ENCODE measurements at places on chromosomes 4 and X.

- peak; percentile 8 for DNase-seq
These were observed 298.7 kb upstream of the TENM3 start for GRCh38 chr4:181944527-181944926.

DNA sequence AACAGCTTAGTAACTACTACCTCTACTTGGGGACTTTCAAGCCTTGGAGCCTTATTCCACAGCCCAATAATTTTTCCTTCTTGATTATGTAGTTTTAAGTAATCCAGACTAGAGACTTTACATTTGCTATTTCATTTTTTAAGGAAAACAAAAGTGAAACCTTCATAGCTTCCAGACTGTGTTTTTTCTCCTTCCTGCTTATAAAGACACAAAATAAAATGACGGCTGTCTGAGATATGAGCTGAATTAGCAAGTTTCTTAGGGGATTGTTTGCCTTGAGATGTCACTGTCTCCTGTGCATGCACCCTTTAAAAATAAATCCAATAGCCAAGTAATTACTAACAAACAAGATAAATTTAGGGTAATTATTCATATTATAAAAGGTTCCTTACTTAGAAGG lies 78.8 kb upstream of the PACRGL start:
- DNase-seq, result no peak

GRCh38 chr4:49063670-49064069 lies 77.6 kb downstream of the CWH43 start:
- DNase-seq, result no peak

- DNase-seq, result no peak
These were observed 42.5 kb upstream of the C1GALT1C1 start for GRCh38 chrX:120672389-120672788.

GRCh38 chrX:153934148-153934761 lies 582 bp downstream of the NAA10 start:
- no peak for DNase-seq

- DNase-seq, result no peak
These were observed 23.7 kb downstream of the ABCG2 start for GRCh38 chr4:88134536-88135355.

GRCh38 chr4:76543378-76543777 lies 108.3 kb downstream of the SHROOM3 start:
- DNase-seq, result no peak

- no peak for DNase-seq
These were observed 161.2 kb upstream of the WDFY3 start for GRCh38 chr4:85127653-85128052.

- no peak for DNase-seq
These were observed 326.6 kb upstream of the ATOH1 start for GRCh38 chr4:93501946-93502345.

DNA sequence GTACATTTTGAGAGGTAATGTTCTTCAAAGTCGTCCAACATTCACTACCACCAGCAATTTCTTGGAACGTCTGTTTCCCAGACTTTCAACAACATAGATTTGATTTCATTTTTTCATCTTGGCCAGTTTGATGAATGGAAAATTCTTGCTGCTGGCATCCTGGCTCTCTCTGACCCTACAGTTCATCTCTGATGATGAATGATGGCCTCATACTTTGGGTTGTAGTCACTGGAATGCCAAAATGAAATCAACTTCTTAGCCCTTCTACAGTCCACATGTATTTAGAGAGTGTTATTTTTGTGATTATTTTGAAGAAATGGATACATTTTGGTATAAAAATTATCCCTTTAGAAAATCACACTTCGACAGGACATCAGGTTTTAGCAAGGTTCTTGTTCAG lies 8.8 kb downstream of the CHST7 start:
- no peak for DNase-seq

- DNase-seq, result no peak
These were observed 15.1 kb upstream of the PIGA start for GRCh38 chrX:15350329-15350996.

DNA sequence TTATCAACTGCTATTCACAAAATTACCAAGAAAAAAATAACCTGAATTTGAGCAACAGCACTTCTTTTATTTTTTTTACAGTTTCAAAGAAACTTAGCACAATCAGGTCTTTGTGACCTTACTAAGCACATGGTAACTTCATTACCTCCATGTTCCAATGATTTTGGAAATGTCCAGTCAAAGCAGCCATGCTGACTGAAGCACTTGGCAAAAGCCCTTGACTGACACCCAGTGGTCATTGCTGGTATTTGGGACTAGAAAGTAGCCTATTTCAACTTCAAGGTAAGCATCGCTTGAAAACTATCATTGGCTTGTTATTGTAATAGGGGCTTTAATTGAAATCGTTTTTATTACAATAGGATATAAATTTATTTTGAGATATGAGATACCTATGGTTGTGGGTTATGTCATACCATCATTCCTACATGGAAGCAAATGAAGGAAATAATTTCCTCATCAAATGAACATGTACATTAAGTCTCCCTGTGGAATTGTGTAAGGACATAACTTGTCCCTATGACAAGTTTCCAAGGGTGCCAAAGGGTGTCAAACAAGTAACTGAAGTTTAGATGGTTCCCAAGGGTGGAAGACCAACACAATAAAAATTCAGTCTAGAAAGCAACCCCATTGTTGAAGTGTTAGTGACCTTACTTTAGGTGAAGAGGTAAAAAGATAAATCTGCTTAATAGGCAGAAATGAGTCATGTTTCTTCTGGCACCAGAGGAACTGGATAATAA lies 15.2 kb upstream of the ANXA10 start:
- peak; percentile 43 for DNase-seq

- DNase-seq, result no peak
These were observed 9.6 kb downstream of the PPP3CA start for GRCh38 chr4:101337688-101338087.

DNA sequence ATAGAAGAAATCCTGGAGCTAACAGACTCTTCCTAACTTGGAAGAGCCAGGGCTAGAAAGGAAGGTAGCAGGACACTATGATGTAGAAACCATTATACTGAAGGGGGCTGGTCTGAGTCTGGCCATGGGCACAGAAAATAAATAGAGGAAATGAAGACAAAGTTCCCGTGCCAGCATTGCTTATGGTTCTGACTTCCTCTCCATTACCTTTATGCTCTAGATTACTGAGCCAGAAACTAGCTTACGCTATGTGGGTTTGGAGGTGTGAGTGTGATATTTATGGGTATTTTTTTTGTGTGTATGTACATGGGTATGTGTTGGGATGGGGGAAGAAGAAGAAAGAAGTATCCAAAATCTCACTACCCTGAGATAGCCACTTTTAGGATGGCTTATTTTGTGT lies 148.3 kb downstream of the GLUD2 start:
- DNase-seq, result no peak

DNA sequence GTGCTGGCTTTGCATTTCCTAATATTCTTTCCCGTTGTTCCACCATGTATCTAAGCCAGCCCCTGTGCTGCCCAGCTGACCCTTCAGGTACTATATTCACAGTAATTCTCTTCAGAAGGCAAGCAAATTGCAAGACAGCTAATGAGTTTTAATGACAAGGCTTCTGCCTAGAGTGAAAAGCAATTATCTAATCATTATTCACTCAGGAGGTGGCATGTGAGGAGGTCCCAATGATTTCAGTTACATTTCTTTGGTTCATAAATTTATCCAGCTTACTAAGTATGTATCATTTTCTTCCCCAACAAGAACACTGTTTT lies 123.0 kb downstream of the RASGEF1B start:
- DNase-seq, result no peak

DNA sequence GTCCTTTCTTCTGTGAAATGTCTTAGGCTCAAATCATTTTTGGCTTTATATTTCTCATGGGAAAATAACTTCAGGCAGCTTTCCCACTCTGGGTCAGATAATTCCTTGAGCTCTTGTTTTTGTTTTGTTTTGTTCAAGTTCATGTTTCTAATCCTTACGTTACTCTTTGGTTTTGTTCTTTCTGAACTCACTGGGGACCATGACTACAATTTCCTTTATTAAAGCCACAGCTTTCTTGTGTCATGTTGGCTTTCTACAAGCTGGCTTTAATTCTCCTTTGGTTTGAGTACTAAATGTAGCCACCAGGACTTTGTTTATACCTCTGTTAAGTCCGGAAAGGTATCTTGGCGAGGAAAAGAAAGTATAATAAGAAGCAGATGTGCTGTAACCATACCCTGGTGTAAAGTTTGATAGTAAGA lies 30.8 kb upstream of the ANXA3 start:
- DNase-seq, result no peak

- DNase-seq, result no peak
These were observed 6.0 kb downstream of the GAGE10 start for GRCh38 chrX:49309401-49309981.

DNA sequence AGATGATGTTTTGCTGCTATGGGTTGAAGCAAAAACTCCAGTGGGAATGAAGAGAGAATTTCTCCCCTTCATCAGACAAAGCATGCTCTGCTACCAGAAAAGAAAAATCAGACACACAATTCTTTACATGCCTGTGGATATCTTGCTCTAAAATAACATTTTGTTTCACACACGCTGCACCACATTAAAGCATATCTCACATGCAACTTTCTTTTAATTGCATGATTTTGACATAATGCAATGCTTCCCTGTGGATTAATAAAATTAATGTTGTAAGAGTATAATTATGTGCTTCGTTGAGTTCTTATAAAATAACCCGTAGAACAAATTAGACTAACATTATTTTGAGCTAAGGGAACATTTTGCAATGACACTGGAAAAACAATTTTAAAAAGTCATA lies 2230.7 kb downstream of the PCDH7 start:
- DNase-seq, result no peak

- DNase-seq, result no peak
These were observed 28.5 kb upstream of the TEX13C start for GRCh38 chrX:125291124-125291523.

DNA sequence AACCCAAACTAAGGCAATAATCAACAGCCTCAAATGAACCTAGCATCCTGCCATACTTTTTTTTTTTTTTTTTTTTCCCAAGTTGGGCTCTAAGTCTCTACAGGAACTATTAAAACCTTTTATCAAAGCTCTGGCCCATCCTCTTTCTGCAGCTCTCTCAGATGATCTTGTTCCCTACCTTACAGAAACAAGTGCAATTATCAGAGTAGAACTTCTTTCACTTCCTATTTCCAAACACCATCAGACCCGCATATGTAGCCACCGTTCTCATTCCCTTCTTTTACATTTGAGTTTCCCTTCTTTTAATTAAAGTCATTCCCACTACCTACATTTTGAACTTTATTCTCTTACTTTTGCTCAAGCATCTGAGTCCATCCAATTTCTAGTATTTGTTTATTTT lies 690.6 kb downstream of the DMD start:
- DNase-seq, result no peak

- no peak for DNase-seq
These were observed 45.9 kb downstream of the HMGB2 start for GRCh38 chr4:173288296-173288695.

GRCh38 chr4:70936200-70936787 lies 34.1 kb downstream of the MOB1B start:
- DNase-seq, result no peak

DNA sequence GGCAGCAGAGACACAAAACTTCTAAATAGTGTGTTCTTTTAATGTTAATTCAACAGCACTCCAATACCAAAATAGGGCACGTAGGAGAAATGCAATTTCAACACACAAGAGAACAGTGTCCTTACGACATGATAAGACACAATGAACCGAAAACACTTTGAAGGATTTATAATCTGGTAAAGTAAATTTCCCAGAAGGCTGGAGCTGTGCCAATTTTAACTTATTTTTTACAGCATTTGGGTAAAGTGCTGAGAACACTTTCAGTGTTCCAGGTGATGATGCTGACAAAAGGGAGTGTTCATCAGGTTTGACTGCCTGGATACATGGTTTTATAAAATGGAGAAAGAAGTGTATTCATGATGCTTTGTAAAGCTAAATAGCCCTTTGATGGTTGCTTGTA lies 76.5 kb downstream of the MAPK10 start:
- no peak for DNase-seq

- no peak for DNase-seq
These were observed 539.6 kb upstream of the DIPK2B start for GRCh38 chrX:45740291-45740690.

DNA sequence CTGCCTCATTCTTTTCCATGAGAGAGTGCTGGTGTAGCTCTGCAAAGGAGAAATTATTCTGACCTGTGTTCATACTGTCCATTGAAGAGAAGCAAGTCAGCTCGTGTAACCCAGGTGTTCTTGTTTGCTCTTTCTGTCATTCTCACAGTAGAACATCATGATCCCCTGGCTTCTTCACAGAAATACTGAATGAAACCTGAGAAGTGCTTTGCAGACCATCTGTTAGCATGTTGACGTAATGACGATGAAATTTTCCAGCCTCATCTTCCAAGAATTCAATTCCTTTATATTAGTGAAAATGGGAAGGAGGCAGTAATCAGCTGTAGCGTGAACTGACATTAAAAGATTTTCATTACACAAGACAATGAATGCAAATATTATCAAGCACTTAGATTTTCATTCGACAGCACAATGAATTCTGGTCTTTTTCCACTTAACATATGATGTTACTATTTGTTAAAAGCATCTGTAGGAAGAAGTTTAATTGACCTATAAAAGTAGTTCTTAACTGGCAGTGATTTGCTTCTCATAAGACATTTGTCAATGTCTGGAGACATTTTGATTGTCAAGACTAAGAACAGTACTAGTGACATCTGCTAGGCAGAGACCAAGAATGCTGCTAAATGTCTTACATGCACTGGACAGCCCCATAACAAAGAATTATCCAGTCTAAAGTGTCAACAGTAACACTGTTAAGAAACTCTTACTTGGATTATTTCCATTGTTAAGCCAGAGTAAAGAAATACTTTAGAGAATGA lies 246.3 kb downstream of the BANK1 start:
- DNase-seq, result peak; percentile 20

DNA sequence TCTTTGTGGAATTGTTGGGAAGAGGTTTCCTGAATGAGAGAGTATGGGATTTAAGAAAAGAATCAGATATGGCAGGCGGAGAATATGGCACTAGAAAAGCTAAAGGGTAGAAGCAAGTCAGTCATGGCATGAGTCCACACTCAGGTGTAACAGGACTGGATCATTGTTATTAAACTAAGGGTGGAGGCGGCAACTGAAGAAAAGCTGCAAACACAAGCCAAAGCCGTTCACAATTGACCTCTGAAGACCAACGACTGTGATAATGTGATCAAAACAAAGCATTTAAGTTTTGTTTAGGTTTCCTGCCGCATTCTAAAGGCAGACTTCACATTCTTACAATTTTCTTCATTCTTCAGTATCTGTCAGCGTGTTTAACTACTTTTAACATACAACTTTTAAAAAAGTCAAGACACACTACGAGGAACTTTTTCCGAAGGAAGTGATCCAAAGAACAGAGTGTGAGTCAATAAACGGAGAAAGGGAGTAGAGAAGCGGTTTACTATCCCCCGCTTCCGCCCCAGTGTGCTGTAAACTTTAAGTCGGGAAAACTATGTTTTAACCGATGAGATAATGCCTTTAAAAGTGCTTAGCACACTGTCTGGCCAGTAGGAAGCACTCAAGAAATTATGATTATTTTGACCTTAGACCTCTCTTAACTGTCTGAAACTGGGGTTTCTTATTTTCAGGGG lies 909 bp upstream of the SLAIN2 start:
- no peak for DNase-seq

- no peak for DNase-seq
These were observed 37.8 kb downstream of the SEPTIN6 start for GRCh38 chrX:119655125-119655524.

All from NCI-H1092 (cell line).